Calu3 (cell line): ENCODE measurements at places on chromosomes 6 and 20.
A peak's percentile ranks its signal among the peaks of the same experiment; 100 is the strongest.

- peaks cover 14% of the 10 kb centered on the region for H3K4me1 ChIP-seq
- H3K27ac ChIP-seq: no peak overlapping the region
- no peak overlapping the region for H3K4me3 ChIP-seq
- DNase-seq: no peak
Measured at GRCh38 chr6:136230219-136230853, 19.8 kb downstream of the MTFR2 start.

DNA sequence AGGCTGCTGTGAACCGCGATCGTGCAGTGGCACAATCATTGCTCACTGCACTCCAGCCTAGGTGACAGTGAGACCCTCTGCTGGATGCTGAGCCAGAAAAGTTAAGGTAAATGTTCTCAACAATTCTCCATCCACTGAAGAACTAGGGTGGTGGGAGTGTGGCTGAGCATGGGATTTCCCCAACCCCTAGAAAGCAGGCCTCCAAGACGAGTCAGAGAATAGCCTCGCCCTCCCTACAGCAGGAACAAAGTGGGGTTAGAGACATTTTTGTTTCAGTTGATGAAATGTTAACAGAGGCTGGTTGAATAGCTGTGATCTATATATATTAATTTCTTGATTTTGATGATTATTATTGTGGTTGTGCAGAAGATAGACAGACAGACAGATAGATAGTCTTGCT, 6.1 kb upstream of the ALDH8A1 start:
- DNase-seq: no peak
- H3K27me3 ChIP-seq: no peaks in the 10 kb centered on the region
- H3K4me1 ChIP-seq: peaks cover 9% of the 10 kb centered on the region
- no peak overlapping the region for H3K4me3 ChIP-seq
- no peak overlapping the region for H3K27ac ChIP-seq

GRCh38 chr6:83872386-83873118, 13.1 kb downstream of the CYB5R4 start:
- DNase-seq: no peak
- H3K27me3 ChIP-seq: no peaks in the 10 kb centered on the region
- peaks cover 10% of the 10 kb centered on the region for H3K4me1 ChIP-seq
- H3K27ac ChIP-seq: no peak overlapping the region

GRCh38 chr6:43873806-43874714, 104.0 kb downstream of the VEGFA start:
- H3K27ac ChIP-seq: peak overlapping the region; percentile 56
- peaks cover 43% of the 10 kb centered on the region for H3K4me1 ChIP-seq
- DNase-seq: peak; percentile 63
- H3K4me3 ChIP-seq: no peak overlapping the region
- H3K36me3 ChIP-seq: no peaks in the 10 kb centered on the region

GRCh38 chr6:57138026-57138425, 34.1 kb upstream of the BAG2 start:
- DNase-seq: no peak
- H3K36me3 ChIP-seq: no peaks in the 10 kb centered on the region
- no peaks in the 10 kb centered on the region for H3K4me1 ChIP-seq
- H3K27me3 ChIP-seq: no peaks in the 10 kb centered on the region
- H3K27ac ChIP-seq: no peak overlapping the region

DNA sequence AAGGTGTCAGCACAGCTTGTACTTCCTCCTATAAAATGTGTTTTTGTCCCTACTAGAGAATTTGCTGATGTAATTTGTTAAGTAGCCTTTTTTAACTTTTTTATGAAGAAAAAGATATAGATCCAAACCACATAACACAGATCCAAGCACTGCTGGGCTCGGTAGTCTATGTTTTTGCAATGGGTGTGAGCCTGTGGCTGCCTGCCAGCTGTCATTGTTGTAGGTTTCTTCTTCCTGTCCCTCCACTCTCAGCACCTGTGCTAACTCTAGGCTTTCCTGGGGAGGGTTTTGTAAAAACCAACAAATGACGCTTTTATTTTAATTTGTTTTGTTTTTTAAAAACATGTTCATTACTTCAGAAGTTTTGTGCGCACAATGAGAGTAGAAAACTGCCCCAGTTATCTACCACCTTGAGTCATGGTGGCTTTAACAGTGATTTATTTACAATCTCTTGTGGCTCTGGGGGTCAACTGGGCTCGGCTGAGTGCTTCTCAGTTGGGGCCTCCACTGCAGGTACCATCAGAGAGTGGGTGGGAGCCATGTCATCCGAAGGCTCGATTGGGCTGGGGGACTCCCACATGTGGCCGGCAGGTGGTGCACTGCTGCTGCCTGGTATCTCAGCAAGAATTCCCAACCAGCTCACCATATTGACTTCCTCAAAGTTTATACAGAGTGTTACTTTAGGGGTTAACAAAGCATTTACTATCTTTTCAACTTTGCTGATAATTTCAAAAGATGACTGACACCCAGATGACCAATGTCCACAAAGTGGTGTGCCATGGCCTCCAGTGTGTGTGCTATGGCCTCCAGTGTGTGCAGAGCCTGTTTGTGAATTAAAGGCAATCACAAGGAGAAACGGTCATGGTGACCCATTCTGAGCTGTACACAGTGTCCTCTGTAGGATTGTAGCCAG, 3.0 kb upstream of the CCR6 start:
- H3K27me3 ChIP-seq: peaks cover 80% of the 10 kb centered on the region
- no peaks in the 10 kb centered on the region for H3K36me3 ChIP-seq
- no peak overlapping the region for H3K4me3 ChIP-seq
- peaks cover 9% of the 10 kb centered on the region for H3K4me1 ChIP-seq
- no peak for DNase-seq

DNA sequence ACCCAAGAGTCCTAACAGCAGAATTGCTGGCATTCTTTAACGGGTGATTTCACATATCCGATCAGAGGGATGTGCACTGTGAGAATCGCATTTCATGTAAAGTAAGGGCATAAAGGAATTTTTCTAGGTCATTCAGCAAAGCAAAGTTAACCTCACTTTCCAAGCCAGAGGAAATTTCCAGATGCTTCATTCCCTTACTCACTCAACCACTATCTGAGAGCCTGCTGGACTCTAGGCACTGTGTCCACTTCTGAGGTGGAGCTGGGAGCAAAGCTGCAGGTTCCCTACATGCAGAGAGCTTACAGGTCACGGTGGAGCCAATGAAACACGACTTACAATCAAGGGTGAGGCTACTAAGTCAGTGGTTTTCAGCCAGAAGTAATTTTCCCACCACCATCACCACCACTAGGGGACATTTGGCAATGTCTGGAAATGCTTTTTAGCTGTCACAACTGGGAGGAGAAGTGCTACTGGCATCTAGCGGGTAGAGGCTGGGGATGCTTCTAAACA, 34.5 kb upstream of the TSHZ2 start:
- no peaks in the 10 kb centered on the region for H3K4me1 ChIP-seq
- peaks cover 29% of the 10 kb centered on the region for H3K27me3 ChIP-seq
- no peaks in the 10 kb centered on the region for H3K36me3 ChIP-seq
- H3K4me3 ChIP-seq: no peak overlapping the region
- H3K27ac ChIP-seq: no peak overlapping the region

GRCh38 chr20:12728782-12729181, 280.0 kb upstream of the SPTLC3 start:
- H3K27me3 ChIP-seq: no peaks in the 10 kb centered on the region
- no peaks in the 10 kb centered on the region for H3K36me3 ChIP-seq
- H3K4me1 ChIP-seq: no peaks in the 10 kb centered on the region
- no peak overlapping the region for H3K4me3 ChIP-seq
- no peak for DNase-seq
- H3K27ac ChIP-seq: no peak overlapping the region
